T-helper 17 cell (primary cell): ENCODE measurements at places on chromosomes 1 and 21. TPM values are rescaled to one million over a fixed set of nuclear protein-coding genes. Genes with fewer than 3 reads are reported as not detected.

CENPF gene
- 2.0 TPM for total RNA-seq

- H3K27ac ChIP-seq = no peak overlapping the region
- no peak overlapping the region for H3K4me3 ChIP-seq
- DNase-seq = no peak
- H3K36me3 ChIP-seq = no peaks in the 10 kb centered on the region
- no peaks in the 10 kb centered on the region for H3K4me1 ChIP-seq
These were observed 17.7 kb downstream of the COL6A2 start for GRCh38 chr21:46115441-46116188.

DNA sequence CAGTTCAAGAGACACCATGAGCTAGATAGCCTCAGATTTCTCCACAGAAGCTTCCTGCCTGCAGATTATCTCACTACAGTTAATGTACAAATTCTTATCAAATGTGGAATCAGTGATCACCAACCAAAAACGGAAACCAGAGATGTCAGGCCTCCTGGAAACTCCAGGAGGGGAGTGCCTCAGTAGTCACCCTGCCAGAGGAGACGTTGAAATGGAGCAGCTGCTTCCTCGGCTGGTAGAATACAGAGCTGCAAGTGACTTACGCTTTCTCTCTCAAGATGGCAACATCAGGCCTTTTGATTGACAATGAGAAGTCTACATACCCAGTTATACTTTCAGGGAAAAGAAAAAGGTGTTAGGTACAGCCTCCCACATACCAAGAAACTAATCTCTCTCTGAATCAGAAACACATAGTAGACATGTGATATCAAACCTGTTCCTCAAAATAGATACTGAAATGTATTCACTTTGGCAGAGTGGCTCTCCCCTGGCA, 52.2 kb downstream of the ACP6 start:
- peak overlapping the region; percentile 62 for H3K27ac ChIP-seq
- DNase-seq = no peak
- H3K27me3 ChIP-seq = no peaks in the 10 kb centered on the region
- H3K4me1 ChIP-seq = peaks cover 40% of the 10 kb centered on the region
- H3K4me3 ChIP-seq = peak overlapping the region; percentile 58

DNA sequence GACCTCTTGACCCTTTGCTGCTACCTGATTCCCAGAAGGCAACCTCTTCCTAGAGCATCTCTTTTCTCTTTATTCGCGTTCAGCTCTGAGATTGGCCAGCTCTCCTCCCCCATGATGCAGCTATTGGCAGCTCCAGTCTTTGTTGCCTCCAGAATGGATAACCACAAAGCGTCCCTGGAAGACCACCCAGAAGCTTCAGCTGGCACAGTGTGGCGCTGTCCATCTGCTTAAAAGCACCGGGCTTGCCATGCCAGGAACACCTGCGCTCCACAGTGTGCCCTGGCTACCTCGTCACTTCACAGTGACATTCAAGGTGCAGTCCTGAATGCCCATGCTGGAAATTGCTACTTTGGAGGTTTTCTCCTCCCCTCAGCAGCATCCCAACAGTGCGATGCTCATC, 353.9 kb downstream of the LMO4 start:
- no peak overlapping the region for H3K27ac ChIP-seq
- peaks cover 2% of the 10 kb centered on the region for H3K4me1 ChIP-seq
- DNase-seq = no peak
- no peak overlapping the region for H3K4me3 ChIP-seq

- peaks cover 4% of the 10 kb centered on the region for H3K36me3 ChIP-seq
- DNase-seq = no peak
- H3K4me1 ChIP-seq = peaks cover 7% of the 10 kb centered on the region
- H3K4me3 ChIP-seq = no peak overlapping the region
- no peak overlapping the region for H3K27ac ChIP-seq
- H3K27me3 ChIP-seq = no peaks in the 10 kb centered on the region
These were observed 43.3 kb downstream of the URB2 start for GRCh38 chr1:229669333-229669732.

DNA sequence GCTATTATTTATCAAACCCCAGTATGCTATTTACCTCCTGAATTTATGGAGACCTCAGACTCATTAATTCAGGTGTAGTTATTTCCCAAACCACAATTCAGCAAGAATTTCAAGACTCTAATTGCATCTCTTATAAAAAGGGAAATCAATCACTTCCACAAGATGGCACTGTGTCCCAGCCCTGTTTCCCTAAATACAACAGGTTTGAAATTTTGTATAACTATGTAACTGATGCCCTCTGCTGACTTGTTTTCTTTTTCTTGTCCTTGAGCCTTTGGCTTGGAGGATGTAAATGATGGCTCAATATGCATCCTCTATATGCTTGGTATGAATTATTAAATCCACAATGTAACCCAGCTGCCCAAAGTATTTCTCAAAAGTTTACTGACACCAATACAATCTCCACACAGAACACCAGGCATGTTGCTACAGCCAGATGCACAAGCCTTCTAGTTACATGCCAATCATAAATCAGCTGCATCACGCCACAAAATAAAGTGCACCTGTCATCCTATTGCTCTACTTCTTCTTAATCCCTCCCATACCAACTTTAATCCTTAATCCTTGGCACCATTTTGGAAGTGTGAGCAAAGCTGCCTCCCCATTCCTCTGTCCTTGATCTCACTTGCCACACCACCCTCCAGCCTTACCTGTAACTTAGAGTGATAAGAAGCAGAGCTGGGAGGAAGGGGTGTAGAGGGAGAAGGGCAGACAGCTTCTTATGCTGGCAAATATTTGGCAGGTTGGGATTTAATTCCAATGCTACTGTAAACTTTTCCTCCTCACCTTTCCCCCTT, 9.0 kb downstream of the C1orf105 start:
- no peaks in the 10 kb centered on the region for H3K27me3 ChIP-seq
- peaks cover 43% of the 10 kb centered on the region for H3K4me1 ChIP-seq
- peak; percentile 25 for DNase-seq
- H3K36me3 ChIP-seq = peaks cover 6% of the 10 kb centered on the region
- no peak overlapping the region for H3K4me3 ChIP-seq
